ENCODE measurements at places on chromosomes 7 and 10. TPM values are rescaled to one million over a fixed set of nuclear protein-coding genes. Genes with fewer than 3 reads are reported as not detected.

- DNase-seq, result peak; percentile 91
Measured at GRCh38 chr10:94299417-94299816, 63.3 kb downstream of the NOC3L start.

- no peak for DNase-seq
Measured at GRCh38 chr7:74495112-74496086, 41.7 kb downstream of the GTF2IRD1 start.

- no peak for DNase-seq
Measured at GRCh38 chr10:133133471-133134231, 26.4 kb upstream of the KNDC1 start.

DNA sequence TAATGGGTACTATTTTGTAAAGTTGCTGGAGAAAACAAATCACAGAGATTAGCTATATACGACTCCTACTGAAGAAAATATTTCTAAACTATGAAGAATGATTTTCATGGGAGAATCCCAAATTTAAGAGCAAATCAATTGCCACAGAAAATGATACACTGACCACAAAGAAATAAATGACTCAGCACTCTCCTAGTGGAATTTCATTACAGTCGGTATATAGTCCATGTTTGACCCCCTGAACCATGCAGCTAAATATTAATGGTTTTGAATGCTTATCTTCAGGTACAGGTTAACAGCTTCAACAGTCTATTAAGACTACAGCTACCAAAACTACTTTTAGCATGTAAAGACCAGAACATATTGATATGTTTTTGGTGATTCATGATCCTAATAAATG, 65.0 kb downstream of the IDE start:
- DNase-seq, result no peak

DNA sequence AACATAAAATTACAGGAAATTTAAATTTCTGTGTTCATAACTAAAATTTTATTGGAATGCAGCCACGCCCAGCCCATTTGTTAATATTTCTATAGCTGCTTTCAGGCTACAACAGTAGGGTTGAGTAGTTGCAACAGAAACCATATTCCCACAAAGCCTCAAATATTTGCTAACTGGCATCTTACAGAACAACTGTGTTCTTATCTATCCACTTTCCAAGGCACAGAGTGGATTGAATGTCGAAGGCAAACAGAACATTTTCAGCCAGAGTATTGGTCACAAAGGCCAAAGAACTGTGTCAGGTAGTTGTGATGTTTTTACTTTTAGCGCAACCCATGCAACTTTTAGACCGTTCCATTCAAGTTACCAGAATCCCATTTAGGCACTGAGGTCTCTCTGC, 51.1 kb upstream of the OPN4 start:
- no peak for DNase-seq

DNA sequence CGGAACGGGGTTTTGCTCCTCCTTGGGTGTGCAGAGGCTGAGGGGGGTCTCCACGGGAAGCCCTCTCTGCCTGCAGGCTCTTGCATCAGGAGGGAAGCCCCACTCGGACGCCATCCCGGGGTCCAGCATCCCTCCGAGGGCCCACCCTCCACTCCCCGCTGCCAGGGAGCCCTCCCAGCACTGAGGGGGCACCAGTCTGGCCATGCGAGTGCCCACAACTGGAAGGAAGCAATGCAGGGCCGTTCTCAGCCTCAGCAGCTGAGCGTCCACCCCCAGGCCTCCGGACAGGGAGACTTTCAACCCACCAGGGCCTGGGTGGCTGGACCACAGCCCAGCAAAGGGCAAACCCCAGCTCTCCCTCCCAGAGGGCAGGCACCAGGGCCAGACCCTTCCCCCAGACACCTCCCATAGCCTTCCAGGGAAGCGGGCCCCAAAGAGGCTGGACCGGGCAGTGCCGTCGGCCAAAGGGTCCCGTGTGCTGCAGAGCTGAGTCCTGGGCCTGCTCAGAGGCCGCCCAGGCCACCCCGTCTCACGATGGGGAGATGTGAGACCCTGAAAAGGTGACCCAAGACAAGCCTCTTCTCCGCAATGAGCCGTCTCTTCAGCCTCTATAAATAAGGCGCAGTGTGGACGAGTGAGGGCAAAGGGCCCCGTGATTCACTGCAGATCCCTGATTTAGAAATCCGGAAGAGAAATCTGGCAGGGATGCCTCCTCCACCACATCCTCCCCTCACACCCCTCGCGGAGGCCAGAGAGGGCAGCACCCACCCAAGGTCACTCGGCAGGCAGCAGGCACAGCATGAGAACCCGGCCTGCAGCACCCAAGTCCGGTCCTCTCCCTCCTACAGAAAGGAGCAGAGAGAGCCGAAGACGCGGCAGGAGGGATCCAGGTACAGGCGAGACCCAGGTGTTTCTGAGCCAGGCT, 81.9 kb upstream of the DNAAF5 start:
- DNase-seq, result no peak

- DNase-seq, result no peak
Measured at GRCh38 chr7:122463631-122464030, 159.1 kb upstream of the FEZF1 start.

DNA sequence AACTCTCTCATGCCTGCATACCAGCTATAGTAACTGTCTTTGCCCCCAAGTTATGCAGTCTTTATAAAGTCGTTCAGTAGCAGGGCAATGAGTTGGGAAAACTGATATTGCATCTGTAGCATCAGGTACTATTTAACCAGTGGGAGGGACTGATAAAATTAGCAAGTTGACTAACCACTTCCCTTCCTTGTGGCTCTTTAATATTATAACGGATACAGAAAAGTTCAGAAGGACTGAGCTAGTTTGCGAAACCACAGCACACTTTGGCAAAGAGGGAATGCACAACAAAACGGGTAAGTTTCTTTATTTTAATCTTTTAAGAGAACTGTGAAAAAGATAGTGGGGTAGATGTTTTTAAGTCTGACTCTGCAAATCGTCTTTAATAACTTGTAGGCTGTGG, 205.3 kb upstream of the HDAC9 start:
- DNase-seq, result no peak

DNA sequence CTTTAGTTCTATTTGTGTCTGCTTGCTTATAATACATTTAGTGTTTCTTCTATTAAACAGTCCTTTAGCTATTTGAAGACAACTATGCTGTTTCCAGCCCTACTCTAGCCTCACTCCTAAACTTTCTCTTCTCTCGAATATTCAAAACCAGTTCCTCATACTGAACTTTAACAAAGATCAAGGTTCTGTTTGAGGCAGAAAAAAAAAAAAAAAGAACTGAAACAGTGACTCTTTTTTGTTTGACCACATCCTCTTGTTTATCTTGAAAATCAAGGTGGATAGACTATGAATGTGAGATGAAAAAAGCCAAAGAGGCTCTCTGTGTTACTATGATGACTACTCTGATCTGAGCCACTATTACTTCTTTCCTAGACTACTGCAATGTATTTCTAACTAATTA, 154.3 kb downstream of the ZNF365 start:
- no peak for DNase-seq

- DNase-seq, result no peak
Measured at GRCh38 chr7:120807390-120807789, 50.6 kb downstream of the TSPAN12 start.

DNA sequence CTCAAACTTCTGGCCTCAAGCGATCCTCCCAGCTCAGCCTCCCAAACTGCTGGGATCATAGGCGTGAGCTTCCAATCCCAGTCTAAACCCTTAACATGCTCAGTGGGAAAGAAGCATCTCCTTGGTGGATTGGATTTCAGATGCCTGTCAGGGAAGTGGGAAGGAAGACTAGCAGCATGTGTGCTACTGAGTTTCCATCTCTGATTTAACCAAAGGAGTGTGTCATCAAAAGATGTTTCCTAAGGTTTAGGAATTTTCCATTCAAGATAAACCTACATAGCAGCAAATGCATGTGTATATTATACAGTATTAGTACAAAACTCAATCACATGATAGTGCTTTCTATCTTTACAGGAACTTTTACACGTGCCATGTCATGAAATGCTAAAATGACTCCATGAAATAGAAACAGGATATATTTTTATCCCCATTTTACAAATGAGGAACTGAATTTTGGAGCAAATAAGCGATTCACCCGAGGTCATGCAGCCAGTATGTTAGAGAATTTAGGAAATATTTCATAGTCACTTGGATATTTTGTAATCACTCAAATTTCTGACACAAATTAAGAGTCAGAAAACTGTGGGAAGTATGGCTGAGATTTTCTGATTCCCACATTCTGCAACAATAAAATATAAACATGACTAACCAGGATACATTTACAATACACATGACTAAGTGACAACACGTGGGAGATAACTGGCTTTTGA, 11.4 kb upstream of the TMEM26 start:
- peak; percentile 23 for DNase-seq

- peak; percentile 87 for DNase-seq
Measured at GRCh38 chr7:30285536-30286284, 1.3 kb downstream of the ZNRF2 start.

- no peak for DNase-seq
Measured at GRCh38 chr10:22420787-22421517, 75.7 kb downstream of the SPAG6 start.

GRCh38 chr10:83991986-83992753, 147.1 kb upstream of the GHITM start:
- DNase-seq, result peak; percentile 60

GRCh38 chr7:97005183-97006054, at the start of gene DLX6:
TSS of gene DLX6 (plus strand) at chr7:97005553. CDS start at chr7:97005978, 425 bp downstream.
- DNase-seq, result peak; percentile 98

- no peak for DNase-seq
Measured at GRCh38 chr10:89079961-89080360, 89.4 kb downstream of the FAS start.

DNA sequence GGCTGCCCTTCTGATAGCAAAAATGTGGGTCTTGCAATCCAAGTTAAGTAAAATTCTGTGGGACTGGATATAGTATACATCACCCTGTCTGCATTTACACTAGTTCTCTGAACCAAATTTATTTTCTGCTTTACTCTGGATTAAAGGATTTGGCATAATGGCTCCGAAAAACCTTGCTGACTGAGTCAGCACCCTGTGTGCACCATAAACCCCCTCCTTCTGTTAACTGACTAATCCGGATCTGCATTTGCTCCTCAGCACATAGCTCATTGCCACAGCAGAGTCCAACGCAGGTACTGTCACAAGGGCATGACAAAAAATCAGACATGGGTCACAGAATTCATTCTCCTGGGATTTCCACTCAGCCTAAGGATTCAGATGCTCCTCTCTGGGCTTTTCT, 1.3 kb downstream of the OR2A5 start:
- no peak for DNase-seq

- no peak for DNase-seq
Measured at GRCh38 chr7:155477476-155477875, 19.5 kb downstream of the EN2 start.

Gene RNLS
- 0.18 TPM for total RNA-seq

Gene CYP2C9
- not detected for total RNA-seq

Measured in H4 (cell line).